H9 (cell line): ENCODE measurements at places on chromosomes 11 and 22. TPM values are rescaled to one million over a fixed set of nuclear protein-coding genes. Genes with fewer than 3 reads are reported as not detected.

The RTN4RL2 gene
- total RNA-seq, result 7.0 and 7.1 TPM in 2 replicates

DNA sequence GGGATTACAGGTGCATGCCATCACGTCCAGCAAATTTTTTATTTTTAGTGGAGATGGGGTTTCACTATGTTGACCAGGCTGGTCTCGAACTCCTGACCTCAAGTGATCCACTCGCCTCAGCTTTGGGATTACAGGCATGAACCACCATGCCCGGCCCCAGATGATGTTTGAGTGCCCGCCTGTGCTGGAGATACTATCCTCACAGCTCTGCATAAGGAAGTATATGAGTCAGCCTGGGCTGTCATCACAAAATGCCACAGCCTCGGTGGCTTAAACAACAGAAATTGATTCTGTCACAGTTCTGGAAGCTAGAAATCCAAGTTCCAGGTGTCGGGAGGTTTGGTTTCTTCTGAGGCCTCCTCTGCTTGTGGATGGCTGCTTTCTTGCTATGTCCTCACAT, 119.3 kb downstream of the OSBP2 start:
- DNase-seq, result no peak

The BATF2 gene
- total RNA-seq, result 0.72 and 1.0 TPM in 2 replicates

- DNase-seq, result no peak
These were observed 41.7 kb downstream of the SHISAL1 start for GRCh38 chr22:44271010-44271500.

The ZBTB44 gene
- total RNA-seq, result 67.7 and 68.3 TPM in 2 replicates

The KRTAP5-11 gene
- not detected in 2 replicates for total RNA-seq

The FOLR2 gene
- total RNA-seq, result not detected in 2 replicates

- no peak for DNase-seq
These were observed 30.2 kb downstream of the PPARA start for GRCh38 chr22:46180370-46181137.

DNA sequence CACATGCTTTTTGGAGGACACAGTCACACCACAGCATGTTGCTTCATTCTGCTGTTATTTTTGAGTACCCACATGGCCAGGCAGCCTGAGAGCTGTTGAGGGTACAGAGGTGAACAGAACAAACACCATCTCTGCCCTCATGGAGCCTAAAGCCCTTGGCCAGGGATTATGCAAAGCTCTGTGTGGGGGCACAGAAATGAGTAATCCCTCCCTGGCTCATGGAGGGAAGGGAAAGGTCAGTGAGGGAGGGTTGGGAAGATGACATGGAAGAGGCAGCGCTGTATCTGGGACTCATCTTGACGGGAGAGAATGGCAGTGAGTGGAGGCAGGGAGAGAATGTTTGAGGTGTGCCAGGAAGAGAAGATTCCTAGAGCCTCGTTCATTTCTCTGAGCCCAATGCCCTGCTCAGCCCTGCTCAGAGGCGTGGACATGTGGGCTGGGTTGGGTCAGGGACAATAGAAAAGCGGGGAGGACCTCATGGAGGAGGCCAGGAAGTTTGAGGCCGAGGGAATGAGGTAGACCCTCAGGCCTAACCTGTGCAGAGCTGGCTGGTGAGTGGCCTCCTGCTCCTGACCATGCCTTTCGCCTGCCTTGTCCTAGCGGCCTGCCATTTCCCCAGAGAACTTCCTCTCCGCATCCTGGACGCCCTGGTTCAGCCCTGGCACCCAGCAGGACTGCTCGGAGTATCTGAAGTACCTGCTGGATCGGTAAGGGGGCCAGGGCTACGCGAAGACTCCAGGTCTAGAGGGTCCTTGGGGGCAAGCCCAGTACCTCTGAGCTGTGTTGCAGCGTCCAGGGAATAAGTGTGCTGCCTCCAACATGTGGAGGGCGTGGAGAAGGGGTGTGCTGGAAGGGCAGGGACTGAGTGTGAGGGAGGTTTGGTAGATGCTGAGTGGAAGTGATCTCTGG, 19.8 kb downstream of the USP35 start:
- no peak for DNase-seq

The SLC22A6 gene
- not detected in 2 replicates for total RNA-seq

- DNase-seq, result no peak
These were observed 204.5 kb downstream of the LRRC4C start for GRCh38 chr11:41254966-41255365.

The OVOL1 gene
- 5.1 and 5.7 TPM in 2 replicates for total RNA-seq

DNA sequence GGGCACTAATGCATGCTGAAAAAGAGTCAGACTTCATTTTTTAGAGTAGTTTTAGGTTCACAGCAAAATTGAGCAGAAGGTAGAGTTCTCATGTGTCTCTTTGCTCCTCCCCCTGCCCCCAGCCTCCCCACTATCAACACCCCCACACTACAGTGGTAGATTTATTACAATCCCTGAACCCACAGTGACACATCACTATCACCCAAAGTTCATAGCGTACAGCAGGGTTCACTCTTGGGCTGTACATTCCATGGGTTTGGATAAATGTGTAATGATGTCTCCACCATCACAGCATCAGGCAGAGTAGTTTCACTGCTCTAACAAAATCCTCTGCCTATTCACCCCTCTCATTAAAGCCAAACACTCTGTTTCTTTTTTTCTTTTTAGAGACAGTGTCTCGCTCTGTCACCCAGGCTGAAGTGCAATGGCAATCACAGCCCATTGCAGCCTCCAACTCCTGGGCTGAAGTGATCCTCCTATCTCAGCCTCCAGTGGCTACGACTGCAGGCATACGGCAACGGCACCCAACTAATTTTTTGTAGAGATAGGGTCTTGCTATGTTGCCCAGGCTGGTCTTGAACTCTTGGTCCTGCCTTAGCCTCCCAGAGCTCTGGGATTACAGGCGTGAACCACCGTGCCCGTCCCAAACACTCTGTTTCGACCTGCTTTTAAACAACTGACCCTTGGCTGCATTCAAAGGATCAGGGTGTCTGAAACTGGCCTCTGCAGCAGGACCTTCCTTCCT, 4.1 kb downstream of the BEST1 start:
- no peak for DNase-seq

DNA sequence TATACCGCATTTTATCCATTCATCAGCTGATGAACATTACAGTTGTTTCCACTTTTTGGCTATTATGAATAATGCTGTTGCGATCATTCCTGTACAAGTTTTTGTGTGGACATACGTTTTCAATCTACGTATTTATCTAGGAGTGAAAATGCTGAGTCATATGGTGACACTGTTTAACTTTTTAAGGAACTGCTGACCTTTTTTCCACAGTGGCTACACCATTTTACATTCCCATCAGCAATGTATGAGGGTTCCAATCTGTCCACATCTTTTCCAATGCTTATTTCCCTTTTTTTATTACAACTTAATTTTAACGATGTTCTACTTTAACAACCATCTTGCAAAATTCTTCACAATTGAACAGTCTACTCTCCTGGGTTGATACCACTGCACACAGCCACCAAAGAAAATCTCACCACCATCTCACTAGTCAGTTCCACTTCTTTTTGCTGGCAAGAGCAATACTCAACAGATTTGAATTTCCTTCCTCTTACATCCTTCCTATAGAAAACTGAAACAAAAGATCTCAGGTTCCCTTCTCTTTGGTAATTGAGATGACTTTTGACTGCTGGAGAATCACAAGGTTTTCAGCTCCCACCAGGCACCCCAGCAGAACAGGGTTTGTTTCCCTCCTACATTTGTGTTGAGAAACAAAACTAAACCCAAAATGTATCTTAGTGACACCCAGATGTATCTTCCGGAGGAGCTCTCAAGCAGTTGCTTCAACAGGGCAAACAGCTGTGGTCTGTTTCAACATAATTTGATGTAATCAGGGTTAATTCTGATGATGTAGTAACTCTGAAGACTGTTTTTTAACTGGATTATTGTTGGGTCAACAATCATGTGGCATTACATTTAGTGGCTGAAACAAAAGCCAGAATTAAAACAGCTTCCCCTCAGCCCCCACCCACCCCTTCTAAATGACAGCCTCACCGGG, 7.0 kb upstream of the GAB2 start:
- DNase-seq, result no peak

DNA sequence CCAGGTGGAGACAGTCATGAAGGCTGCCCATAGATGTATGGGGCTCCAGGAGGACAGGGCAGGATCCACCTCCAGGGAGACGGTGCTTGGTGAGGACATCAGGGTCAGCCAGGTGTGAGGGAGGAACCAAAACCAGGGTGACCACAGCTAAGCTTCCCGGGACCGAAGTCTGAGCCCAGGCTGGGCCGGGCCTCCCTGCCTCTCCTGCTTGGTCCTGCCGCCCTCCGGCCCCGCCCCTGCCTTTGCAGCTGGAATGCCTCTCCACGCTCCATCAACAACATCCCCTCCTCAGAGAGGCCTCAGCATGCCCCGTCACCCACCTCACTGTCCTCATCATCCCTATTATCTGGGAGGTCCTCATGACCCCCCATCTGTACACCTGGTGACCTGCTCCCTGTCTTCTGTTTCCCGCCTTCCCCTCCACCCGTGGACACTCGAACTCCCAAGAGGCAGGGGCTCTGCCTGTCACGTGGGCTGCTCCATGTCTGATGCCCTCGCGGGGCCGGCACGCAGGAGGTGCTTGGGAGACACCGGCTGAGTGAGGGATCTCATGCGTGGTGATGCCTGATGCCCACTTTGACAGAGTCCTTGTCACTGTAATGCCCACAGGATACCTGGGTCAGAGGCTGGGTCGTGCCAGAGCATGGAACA, 59.4 kb downstream of the RTL6 start:
- DNase-seq, result no peak

DNA sequence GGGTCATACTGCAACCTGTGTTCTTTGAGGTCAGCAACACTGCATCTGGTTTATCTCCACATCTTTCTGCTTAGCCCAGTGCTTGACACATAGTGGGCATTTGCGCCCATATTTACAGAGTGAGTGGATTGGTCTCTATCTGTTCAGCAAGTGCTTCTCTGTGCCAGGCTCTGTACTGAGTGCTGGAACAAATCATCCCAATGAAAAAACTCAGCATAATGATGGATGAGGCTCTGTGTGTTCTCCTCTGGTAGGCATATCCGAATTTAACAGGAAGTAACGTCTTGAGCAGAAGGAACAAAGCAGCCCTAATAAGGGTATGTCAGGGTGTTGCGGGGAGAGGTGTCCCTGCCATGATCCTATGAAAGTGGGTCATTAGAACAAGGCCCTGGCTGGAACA, 46.0 kb downstream of the MCM5 start:
- DNase-seq, result no peak

- no peak for DNase-seq
These were observed 147.5 kb upstream of the B3GAT1 start for GRCh38 chr11:134559602-134559962.

DNA sequence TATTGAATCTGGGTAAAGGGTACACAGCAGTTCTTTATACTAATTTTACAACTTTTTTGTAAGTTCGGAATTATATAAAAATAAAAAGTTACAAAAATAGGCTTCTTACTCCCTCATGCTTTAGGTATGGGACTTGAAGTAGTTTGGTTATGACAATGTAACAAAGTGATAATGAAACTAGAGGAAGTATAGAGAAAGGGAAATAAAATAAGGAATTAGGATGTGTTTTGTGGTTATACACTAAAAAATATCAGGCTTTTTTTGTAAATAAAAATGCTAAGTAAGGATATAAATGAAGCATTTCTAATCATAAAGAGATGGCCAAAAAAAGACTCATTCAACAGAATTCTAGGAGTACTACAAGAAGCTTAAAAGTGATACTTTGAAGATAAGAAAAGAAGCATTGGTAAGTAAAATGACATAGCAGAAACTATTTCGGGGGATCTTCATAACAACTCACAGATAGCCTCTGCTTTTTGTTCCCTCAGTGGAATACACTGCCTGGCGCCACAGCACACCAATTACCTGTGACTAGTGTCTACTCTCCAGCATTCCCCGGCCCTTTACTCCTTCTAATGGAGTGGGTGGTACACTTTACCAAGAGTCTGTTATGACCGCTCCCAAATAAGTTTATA, 322.7 kb upstream of the PITPNB start:
- DNase-seq, result no peak

GRCh38 chr11:16791191-16791961, 52.9 kb downstream of the C11orf58 start:
- no peak for DNase-seq

GRCh38 chr22:17237038-17237668, 17.9 kb upstream of the ADA2 start:
- DNase-seq, result no peak

- no peak for DNase-seq
These were observed 23.3 kb upstream of the SERPIND1 start for GRCh38 chr22:20750461-20751184.

The SCO2 gene
- 3.3 and 3.4 TPM in 2 replicates for total RNA-seq

GRCh38 chr11:1149545-1149944, 8.2 kb upstream of the MUC5AC start:
- DNase-seq, result no peak

DNA sequence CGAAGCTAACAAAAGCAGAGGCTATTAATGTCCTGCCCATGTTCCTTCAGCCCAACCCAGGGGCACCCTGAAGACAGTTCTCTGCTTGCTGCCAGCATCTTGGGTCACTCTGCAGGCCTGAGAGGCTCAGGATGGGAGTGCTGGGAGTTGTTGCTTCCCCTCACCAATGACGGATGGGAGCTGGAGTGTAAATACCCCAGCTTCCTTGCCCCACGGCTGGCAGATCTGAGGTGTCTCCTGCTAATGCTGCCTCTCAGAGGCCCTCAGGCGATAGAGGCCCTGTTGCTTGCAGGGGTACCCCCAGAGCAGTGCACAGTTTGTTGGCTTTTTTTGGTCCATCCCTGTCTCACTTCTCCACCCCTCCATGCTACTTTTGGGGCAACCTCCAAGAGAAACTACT, 32.9 kb downstream of the IFT27 start:
- DNase-seq, result peak; percentile 23

DNA sequence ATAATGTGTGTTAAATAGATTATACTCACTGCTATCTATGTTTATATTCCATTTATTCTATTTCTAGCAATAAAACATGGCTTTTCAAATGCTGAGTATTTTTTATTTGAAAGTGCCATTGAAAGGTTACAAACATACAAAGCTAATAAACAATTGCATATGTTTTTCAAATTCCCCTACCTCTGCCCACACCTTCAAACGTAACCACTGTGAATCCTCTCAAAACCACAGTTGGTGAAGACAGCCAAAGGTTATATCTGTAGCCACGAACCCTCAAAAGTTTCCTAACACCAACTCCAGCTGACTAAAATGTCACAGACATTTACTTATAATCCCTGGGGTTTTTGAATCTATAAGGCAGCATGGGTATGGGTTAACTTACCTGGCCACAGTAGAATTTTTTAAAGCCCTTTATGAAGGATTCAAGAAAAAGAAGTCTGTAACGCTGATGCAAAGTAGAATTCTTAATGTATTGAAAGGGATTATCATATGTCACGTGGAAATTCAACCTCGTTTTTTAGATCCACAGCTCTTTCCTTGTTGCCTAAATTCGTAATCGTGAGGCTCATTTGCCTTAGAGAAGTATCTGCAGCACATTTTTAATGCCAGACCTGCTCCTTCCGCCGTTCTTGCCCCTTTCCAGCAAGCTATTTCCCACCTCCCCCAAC, 122.5 kb upstream of the ZC3H12C start:
- no peak for DNase-seq
